ENCODE measurements at places on chromosomes 6 and 20.

- DNase-seq: no peak
Measured at GRCh38 chr20:14193885-14194284, 143.5 kb downstream of the FLRT3 start.

DNA sequence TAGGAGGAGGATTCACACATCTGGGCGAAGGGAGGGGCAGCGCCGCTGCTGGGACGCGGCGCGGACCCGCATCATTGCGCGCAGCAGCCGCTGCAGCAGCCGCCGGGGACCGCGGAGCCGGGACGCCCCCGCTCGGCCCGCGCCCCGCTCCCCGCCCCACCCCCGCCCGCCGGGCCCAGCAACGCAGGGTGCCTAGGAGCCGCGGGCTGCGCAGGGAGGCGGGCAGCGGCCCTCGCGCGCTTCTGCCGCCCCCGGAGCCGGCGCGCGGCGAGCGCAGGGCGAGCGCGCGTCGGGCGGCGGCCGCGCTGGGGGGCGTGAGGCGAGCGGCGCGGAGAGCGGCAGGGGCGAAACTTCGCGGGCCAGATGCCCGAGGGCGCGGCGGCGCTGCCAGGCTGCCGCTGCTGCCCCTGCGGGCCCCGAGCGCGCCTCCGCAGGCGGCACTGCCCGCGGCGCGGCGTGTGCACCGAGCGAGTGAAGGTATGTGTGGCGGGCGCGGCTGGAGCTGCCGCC lies at the start of gene NKAIN2:
NKAIN2 (plus strand) TSS at position 362 of the 510 bp plus-strand sequence.
- no peak for DNase-seq

DNA sequence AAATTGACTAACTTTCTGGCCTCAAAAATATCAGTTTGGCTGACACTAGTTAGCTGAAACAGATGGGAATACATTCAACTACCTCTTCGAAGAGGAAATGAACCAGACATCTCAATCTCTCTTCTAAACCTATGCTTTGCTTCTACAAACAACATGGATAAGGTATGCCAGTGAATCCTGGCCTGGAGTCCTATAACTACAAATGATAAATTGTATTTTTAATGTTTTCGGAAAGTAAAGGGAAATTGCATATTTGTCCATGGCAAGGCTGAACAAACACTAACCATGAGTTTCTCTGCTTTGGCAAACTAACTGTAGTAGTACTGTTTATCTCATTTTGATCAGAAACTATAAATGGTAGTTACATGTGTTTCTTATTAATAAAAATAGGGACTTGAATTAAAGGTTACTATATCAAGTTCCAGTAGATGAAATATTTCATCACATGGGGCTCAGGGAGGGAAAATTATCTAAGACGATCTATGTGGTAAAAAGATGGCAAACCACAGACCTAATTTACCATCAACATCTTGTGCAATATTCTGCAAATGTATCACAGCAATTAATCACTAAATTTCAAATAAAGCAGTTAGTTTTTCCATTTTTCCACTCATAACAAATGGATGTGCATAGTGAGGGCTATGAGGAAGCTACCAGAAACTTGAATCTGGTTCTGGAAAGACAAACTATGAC lies 76.8 kb downstream of the COL12A1 start:
- no peak for DNase-seq

- DNase-seq: no peak
Measured at GRCh38 chr20:33246077-33246476, 10.3 kb downstream of the BPIFA1 start.

DNA sequence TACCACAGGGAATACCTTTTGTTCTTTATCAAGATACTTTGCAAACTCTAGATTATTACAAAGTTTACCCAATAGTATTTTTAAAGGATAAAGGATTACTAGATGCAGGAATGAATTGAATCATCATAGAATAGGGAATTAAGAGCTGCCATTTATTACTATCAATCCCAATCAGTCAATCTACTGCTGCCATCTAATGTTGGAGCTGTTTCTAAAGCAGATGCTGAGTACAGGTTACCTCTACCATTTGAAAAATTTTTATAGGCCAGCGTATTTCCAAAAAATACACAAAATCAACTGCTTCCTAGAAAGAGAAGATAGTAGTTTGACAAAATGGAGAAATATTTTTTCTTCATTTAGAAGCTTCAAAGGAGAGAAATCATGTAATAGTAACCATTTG lies 520.4 kb downstream of the ADGRB3 start:
- DNase-seq: no peak

DNA sequence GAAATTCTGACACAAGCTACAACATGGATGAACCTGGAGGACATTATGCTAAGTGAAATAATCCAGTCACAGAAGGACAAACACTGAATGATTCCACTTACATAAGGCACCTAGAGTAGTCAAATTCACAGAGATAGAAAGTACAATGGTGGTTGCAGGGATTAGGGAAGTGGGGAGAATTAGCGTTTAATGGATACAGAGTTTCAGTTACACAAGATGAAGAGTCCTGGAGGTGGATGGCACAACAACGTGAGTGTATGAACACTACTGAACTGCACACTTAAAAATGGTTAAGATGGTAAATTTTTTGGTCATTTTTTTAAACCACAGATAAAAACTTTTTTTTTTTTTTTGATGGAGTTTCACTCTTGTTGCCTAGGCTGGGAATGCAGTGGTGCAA lies 24.7 kb downstream of the MOCS3 start:
- no peak for DNase-seq

DNA sequence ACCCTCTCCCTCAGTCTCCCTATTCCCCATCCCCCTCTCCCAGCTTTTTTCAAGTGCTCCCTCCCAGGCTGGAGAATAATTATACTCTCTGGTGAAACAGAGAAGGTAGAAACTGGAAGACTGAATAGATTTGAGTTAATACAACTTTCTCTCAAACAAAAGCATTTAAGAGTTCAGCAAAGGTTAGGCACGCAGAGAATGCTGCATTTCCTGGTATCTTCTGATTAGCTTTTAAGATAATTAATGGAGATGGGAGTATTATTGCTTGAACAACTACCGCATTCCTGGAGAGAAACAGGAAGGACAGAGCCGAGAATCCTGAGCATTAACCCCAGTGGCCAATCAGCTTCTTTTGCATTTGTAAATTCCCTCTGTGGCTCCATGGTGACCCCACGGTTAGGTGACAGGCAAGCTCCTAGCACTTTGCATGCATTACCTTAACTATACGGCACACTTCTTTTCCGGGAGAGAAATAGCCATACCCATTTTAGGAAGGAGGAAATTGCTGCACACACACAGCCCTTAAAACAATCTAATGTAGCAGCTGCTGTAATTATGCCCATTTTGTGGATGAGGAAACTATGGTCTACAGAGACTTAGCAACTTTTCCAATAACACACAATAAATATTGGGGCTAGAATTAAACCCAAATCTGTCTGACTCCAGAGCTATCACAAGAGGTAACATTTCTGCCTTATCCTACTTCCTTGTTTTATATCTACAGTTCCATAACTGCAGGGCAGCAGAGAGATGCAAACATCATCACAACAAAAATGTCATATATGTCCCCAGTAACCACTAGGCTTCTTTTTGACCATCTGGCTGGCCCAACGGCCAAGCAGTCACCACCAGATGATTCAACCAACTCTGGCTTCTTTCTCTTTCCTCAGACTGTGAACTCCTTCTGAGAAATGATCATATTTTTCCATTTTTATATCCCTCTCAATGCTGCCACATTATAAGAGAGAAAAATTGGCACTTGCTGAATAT lies 169.9 kb downstream of the CD24 start:
- no peak for DNase-seq

- no peak for DNase-seq
Measured at GRCh38 chr20:62860924-62861691, 514 bp downstream of the TCFL5 start.

GRCh38 chr20:40535816-40536215 lies 153.2 kb downstream of the MAFB start:
- DNase-seq: no peak
